ENCODE measurements at places on chromosomes 3 and 15. TPM values are rescaled to one million over a fixed set of nuclear protein-coding genes. Genes with fewer than 3 reads are reported as not detected.

DNA sequence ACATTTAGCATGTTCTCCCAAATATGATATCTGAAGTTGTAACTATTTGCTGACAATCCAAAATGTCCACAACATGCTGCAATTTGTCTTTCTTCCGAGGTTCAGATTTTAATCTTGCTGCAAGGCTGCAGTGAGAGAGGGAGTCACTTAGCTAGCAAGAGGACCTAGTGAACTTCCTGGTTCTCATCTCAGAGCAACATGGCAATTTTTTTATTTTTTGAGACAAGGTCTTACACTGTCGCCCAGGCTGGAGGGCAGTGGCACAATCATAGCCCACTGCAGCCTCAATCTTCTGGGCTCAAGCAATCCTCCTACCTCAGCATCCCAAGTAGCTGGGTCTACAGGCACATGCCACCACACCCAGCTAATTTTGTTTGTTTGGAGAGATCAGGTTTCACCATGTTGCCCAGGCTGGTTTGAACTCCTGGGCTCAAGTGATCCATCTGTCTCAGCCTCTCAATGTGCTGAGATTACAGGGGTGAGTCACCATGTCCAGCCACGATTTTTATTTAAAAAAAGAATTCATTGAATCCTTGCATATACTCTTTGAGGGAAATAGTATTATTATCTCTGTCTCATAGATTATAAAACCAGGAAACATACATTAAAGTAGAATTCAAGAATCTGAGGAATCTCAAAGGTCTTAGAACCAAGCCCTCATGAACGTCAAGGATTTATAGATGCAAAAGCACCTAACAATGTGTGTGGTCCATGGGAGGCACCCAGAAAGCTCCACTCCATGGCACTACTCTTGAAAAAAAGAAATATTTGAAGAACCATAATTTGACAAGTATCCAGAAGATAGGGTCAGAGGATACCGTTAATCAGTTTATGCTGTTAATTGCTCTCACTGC, 9.1 kb downstream of the HDC start:
- peak; percentile 89 for DNase-seq

- DNase-seq, result peak; percentile 55
Measured at GRCh38 chr3:152126260-152126659, 142.5 kb upstream of the MBNL1 start.

DNA sequence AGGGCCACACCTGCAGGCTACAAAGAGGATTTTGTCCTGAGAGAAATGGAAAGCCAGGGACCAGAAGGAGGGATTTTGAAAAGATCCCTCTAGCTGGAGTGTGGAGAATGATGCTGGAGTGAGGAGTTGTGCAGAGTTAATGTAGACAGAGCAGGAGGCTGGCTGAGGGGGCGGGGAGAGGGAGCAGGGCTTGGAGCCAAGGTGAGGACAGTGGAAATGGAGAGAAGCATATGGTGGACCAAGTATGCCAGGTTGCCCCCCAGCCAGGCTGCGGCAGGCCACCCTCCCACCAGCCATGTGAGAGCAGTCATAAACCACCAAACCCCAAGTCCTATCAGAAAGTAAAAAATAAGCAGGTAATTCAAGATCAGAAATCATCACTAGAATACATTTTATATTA, 14.7 kb downstream of the RARRES1 start:
- no peak for DNase-seq

Gene ROPN1
- total RNA-seq, result not detected

Gene EFCAB12
- under 0.01 TPM for total RNA-seq

Gene LRRC34
- 1.1 TPM for total RNA-seq
